Spleen (tissue), 13 donors: ENCODE measurements at places on chromosomes 12 and 14. TPM values are rescaled to one million over a fixed set of nuclear protein-coding genes. Genes with fewer than 3 reads are reported as not detected.

The KCNC2 gene
- not detected for total RNA-seq

The MEG3 gene
- 217 TPM for total RNA-seq

The AICDA gene
- total RNA-seq, result 0.43 TPM

The RIMBP2 gene
- total RNA-seq, result 0.92 TPM

The CPNE6 gene
- not detected for total RNA-seq

GRCh38 chr14:89401761-89402160 lies 15.3 kb downstream of the FOXN3 start:
- no peaks in the 10 kb centered on the region for H3K27me3 ChIP-seq
- no peaks in the 10 kb centered on the region for H3K36me3 ChIP-seq
- DNase-seq, result no peak
- peaks cover 11% of the 10 kb centered on the region for H3K4me1 ChIP-seq

DNA sequence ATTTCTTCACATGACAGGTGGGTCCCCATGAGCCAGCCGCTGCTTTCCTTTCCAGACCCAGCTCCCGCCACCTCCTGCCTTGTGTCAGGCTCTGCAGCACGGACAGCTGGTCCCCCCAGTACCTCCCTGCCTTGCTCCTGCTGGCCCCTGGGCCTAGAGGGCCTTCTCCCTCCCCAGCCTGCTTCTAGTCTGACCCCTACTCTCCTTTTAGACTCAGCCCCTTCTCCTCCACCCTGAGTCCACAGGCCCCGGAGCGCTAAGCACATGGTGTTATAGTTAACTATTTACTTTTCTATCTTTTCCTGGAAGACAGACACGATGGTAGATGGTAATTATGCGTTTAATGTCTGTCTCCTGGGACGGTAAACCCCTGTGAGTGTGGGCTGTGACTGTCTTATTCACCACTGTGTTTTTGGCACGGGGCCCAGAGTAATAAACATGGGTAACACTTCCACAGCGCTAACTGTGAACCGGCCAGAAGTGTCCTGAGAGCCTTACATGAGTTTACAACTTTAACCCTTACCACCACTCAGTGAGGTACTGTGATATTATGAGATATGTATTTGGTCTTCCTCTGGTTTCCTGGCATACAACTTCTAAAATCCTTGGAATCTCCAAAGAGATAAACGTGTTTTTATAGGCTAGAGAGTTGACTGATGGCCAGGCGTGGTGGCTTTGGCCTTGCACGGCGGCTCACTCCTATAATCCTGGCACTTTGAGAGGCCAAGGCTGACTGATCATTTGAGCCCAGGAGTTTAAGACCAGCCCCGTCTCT lies 41.2 kb downstream of the DGLUCY start:
- no peak for DNase-seq
- H3K27me3 ChIP-seq, result no peaks in the 10 kb centered on the region
- no peak overlapping the region for H3K27ac ChIP-seq

The CARMIL3 gene
- 3.0 TPM for total RNA-seq

The ANKS1B gene
- total RNA-seq, result 7.5 TPM

GRCh38 chr14:75338398-75338797 lies 59.8 kb downstream of the FOS start:
- no peaks in the 10 kb centered on the region for H3K27me3 ChIP-seq
- peaks cover 86% of the 10 kb centered on the region for H3K4me1 ChIP-seq
- no peak overlapping the region for H3K4me3 ChIP-seq
- no peak for DNase-seq

The NKX2-1 gene
- not detected for total RNA-seq

- DNase-seq, result no peak
- H3K4me3 ChIP-seq, result no peak overlapping the region
- H3K27ac ChIP-seq, result peak overlapping the region; percentile 46
- H3K4me1 ChIP-seq, result peaks cover 45% of the 10 kb centered on the region
- H3K27me3 ChIP-seq, result no peaks in the 10 kb centered on the region
Measured at GRCh38 chr12:57158186-57158585, 10.8 kb upstream of the LRP1-AS start.

DNA sequence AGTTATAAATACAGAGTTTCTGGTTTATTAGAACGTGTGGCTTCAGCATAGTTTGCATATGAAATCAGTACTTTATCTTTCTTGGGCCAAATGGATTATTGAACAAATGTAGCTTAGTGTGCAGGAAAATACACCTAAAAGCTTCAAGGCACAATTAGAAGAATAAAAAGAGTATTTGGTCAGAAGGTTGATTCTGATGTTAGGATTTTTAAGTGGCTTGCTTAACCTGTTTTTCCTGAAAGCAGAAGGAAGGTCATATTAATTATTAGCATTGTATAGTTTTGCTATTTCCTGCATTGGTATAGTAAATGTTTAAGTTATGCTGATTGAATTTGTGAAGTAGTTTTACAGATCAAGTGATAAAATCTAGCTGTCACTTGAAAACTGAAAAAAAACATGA lies 31.0 kb upstream of the GNS start:
- peaks cover under 1% of the 10 kb centered on the region for H3K27me3 ChIP-seq
- no peak for DNase-seq
- no peak overlapping the region for H3K27ac ChIP-seq

The DCN gene
- total RNA-seq, result 11.5 TPM

The ABCD2 gene
- 1.9 TPM for total RNA-seq

The AQP5 gene
- total RNA-seq, result 0.46 TPM

GRCh38 chr12:54416687-54417603 lies 2.1 kb downstream of the ITGA5 start:
- no peaks in the 10 kb centered on the region for H3K36me3 ChIP-seq
- peaks cover 79% of the 10 kb centered on the region for H3K4me1 ChIP-seq
- peak overlapping the region; percentile 54 for H3K4me3 ChIP-seq
- H3K27me3 ChIP-seq, result peaks cover 28% of the 10 kb centered on the region
- DNase-seq, result no peak
- H3K27ac ChIP-seq, result peak overlapping the region; percentile 90

The IAPP gene
- total RNA-seq, result not detected

- H3K27ac ChIP-seq, result no peak overlapping the region
- DNase-seq, result no peak
- no peaks in the 10 kb centered on the region for H3K4me1 ChIP-seq
- H3K4me3 ChIP-seq, result no peak overlapping the region
- no peaks in the 10 kb centered on the region for H3K36me3 ChIP-seq
- H3K27me3 ChIP-seq, result no peaks in the 10 kb centered on the region
Measured at GRCh38 chr14:33499687-33500086, 451.2 kb downstream of the EGLN3 start.

DNA sequence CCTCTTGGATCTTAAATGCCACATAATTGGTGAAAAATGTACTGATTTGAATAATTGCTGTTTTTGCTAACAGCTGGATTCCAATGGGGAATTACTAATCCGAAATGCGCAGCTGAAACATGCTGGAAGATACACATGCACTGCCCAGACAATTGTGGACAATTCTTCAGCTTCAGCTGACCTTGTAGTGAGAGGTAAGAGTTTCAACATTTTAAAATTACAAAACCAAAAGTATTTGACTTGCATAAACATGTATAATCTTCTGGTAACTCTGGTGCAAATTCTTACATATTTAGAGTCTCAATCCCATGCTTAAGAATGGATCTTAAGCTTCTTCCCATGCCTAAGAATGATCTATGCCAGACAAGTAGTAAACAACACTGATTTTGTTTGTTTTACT lies 229.1 kb upstream of the PDZRN4 start:
- H3K27me3 ChIP-seq, result no peaks in the 10 kb centered on the region
- no peaks in the 10 kb centered on the region for H3K36me3 ChIP-seq
- no peak for DNase-seq
- no peak overlapping the region for H3K27ac ChIP-seq

The A2M gene
- total RNA-seq, result 689 TPM

GRCh38 chr14:73794146-73794545 lies 57.5 kb upstream of the PTGR2 start:
- H3K27me3 ChIP-seq, result no peaks in the 10 kb centered on the region
- DNase-seq, result no peak
- H3K4me1 ChIP-seq, result peaks cover 30% of the 10 kb centered on the region
- H3K4me3 ChIP-seq, result no peak overlapping the region

GRCh38 chr14:102583726-102584125 lies 8.7 kb upstream of the RCOR1 start:
- no peaks in the 10 kb centered on the region for H3K27me3 ChIP-seq
- no peak overlapping the region for H3K27ac ChIP-seq
- H3K36me3 ChIP-seq, result no peaks in the 10 kb centered on the region
- no peak for DNase-seq
- H3K4me3 ChIP-seq, result no peak overlapping the region

The LRCOL1 gene
- total RNA-seq, result 0.57 TPM

The TAS2R50 gene
- 7.1 TPM for total RNA-seq

The FOXM1 gene
- 7.2 TPM for total RNA-seq
